ENCODE measurements at places on chromosomes 12 and 14.

GRCh38 chr12:51814311-51815088 is 34.0 kb downstream of the FIGNL2 start:
- no peaks in the 10 kb centered on the region for H3K36me3 ChIP-seq
- H3K4me3 ChIP-seq = peak overlapping the region; percentile 54
- H3K4me1 ChIP-seq = peaks cover 6% of the 10 kb centered on the region

- H3K36me3 ChIP-seq = no peaks in the 10 kb centered on the region
- H3K27me3 ChIP-seq = no peaks in the 10 kb centered on the region
- H3K4me1 ChIP-seq = no peaks in the 10 kb centered on the region
Measured at GRCh38 chr12:97757481-97758193, 295.0 kb downstream of the RMST start.

GRCh38 chr14:99930420-99931274 is 134.6 kb upstream of the EVL start:
- peak overlapping the region; percentile 10 for H3K27ac ChIP-seq
- H3K36me3 ChIP-seq = no peaks in the 10 kb centered on the region
- H3K4me1 ChIP-seq = peaks cover 3% of the 10 kb centered on the region
- peaks cover 7% of the 10 kb centered on the region for H3K27me3 ChIP-seq
- DNase-seq = peak; percentile 30

DNA sequence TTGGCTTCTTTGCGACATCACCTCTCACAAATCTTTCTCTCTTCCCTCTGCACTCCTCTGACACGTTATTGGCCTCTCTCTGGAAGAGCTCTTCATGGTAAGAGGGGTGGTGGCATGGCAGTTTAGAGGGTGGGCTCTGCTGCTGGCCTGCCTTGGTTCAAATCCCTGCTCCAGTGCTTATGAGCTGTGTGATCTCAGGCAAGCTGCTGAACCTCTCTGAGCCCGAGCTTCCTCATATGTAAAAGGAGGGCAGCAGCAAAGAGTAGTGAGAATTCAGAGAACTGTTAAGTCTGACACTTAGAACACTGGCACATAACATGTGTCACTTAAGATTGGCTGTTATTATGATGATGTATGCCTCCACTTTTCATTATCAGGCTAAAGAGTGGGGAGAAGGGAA is 118.3 kb downstream of the RBM19 start:
- DNase-seq = no peak
- no peak overlapping the region for H3K4me3 ChIP-seq
- H3K27me3 ChIP-seq = no peaks in the 10 kb centered on the region
- no peaks in the 10 kb centered on the region for H3K4me1 ChIP-seq
- no peak overlapping the region for H3K27ac ChIP-seq

- H3K27ac ChIP-seq = no peak overlapping the region
- no peaks in the 10 kb centered on the region for H3K4me1 ChIP-seq
- H3K4me3 ChIP-seq = no peak overlapping the region
- no peaks in the 10 kb centered on the region for H3K27me3 ChIP-seq
- H3K36me3 ChIP-seq = no peaks in the 10 kb centered on the region
Measured at GRCh38 chr14:105918496-105919262, 392.3 kb downstream of the TMEM121 start.

GRCh38 chr12:30896461-30896860 is 30.1 kb upstream of the TSPAN11 start:
- H3K27me3 ChIP-seq = peaks cover 25% of the 10 kb centered on the region
- H3K4me1 ChIP-seq = no peaks in the 10 kb centered on the region
- no peak overlapping the region for H3K27ac ChIP-seq
- no peak for DNase-seq

- peaks cover 2% of the 10 kb centered on the region for H3K36me3 ChIP-seq
- H3K4me3 ChIP-seq = no peak overlapping the region
- H3K4me1 ChIP-seq = no peaks in the 10 kb centered on the region
- H3K27me3 ChIP-seq = no peaks in the 10 kb centered on the region
- no peak overlapping the region for H3K27ac ChIP-seq
Measured at GRCh38 chr12:125121106-125121505, 55.9 kb downstream of the AACS start.

DNA sequence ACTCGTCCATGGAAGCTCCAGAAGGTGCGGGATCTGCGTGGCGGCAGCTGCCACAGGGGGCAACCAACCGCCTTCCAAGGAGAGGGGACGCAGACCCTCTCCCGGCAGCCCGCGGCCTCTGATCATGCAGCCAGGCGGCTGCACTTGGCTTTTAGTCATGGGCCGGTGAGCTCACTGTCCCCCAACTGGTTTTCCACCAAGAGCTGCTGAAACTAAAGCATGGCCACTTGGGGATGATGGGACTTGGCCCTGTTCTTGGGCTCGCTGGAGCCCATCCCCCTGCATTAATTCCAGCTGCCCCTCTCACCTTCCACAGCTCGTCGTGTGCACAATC is 39.1 kb downstream of the CCDC85C start:
- no peaks in the 10 kb centered on the region for H3K4me1 ChIP-seq
- H3K4me3 ChIP-seq = no peak overlapping the region
- no peak overlapping the region for H3K27ac ChIP-seq
- no peaks in the 10 kb centered on the region for H3K27me3 ChIP-seq

DNA sequence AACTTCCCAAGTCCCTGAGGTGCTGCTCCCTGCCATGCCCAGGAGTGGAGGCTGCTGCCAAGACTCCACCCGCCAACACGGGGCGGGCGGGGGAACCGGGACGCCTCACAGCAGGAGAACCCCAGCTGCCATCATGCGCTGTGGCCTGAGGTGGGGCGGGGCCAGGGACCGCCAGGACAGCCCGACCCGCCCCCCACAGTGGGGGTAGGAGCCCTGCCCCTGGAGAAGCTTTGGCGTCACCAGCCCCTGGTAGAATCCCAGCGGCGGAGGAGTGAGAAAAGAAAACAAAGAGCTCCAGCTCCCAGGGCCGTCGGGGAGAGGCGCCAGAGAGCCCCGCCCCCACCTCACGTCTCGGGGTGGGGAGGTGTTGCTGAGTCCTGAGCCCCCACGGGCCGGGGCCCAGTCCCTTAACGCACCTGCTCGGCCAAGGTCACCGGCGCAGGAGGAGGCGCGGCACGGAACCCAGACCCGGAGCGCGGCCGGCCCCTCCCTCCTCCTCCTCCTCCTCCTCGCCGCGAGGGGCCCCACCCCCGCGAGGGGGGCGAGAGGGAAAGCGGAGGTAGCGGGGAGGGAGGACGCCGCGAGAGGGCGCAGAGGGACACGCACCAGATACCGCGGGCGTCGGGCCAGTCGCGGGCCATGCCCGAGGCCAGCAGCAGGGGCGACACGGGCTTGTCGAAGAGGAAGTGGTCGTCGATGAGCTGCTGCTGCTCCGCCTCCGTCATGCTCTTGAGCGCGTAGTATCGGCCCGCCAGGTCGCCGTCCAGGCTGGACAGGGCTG is 1.8 kb downstream of the CKB start:
- H3K4me1 ChIP-seq = peaks cover 9% of the 10 kb centered on the region
- H3K4me3 ChIP-seq = peak overlapping the region; percentile 58
- no peaks in the 10 kb centered on the region for H3K36me3 ChIP-seq
- no peak overlapping the region for H3K27ac ChIP-seq
- peaks cover 27% of the 10 kb centered on the region for H3K27me3 ChIP-seq
- peak; percentile 69 for DNase-seq

DNA sequence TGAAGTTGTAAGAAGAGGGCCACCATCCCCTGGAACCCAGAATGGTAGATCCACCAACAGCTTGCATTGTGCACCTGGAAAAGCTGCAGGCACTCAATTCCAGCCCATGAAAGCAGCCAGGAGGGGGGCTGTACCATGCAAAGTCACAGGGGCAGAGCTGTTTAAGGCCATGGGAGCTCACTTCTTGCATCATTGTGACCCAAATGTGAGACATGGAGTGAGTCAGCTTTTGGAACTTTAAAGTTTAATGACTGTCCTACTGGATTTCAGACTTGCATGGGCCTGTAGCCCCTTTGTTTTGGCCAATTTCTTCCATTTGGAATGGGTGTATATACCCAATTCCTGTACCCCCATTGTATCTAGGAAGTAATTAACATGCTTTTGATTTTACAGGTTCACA is 50.8 kb downstream of the SLC16A7 start:
- no peak overlapping the region for H3K27ac ChIP-seq
- no peaks in the 10 kb centered on the region for H3K4me1 ChIP-seq
- peaks cover 45% of the 10 kb centered on the region for H3K36me3 ChIP-seq
- no peak overlapping the region for H3K4me3 ChIP-seq

- peaks cover 40% of the 10 kb centered on the region for H3K36me3 ChIP-seq
- H3K4me1 ChIP-seq = peaks cover 25% of the 10 kb centered on the region
- no peaks in the 10 kb centered on the region for H3K27me3 ChIP-seq
- H3K4me3 ChIP-seq = no peak overlapping the region
Measured at GRCh38 chr14:93212432-93212831, 5.4 kb downstream of the UBR7 start.

DNA sequence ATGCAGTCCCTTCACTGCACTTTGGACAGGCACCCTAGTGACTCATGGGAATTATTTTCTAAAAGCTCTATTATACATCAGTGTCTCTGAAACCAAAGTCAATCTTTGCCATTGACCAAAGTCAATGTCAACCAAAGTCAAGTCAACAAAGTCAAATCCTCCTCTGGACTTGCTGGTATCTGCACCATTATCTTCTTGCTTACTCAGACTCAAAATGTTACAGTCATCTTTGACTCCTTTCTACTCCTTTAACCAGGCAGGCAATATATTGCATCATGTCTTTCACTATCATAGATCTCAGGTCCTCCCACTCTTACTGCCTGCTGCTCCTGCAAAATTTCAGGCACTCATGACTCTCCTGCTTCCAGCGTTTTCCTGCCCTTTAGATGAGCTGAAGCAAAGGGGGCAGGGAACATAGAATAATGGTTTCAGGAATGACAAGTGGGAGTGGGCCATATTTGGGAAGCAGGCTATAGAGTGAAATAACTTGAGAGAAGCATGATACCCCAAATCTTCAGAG is 39.2 kb downstream of the IGF1 start:
- peaks cover 3% of the 10 kb centered on the region for H3K27me3 ChIP-seq
- DNase-seq = no peak
- H3K27ac ChIP-seq = no peak overlapping the region
- no peaks in the 10 kb centered on the region for H3K4me1 ChIP-seq
- no peaks in the 10 kb centered on the region for H3K36me3 ChIP-seq
